Forelimb muscle (tissue), 1 donor: ENCODE measurements at places on chromosomes 3 and 15.

DNA sequence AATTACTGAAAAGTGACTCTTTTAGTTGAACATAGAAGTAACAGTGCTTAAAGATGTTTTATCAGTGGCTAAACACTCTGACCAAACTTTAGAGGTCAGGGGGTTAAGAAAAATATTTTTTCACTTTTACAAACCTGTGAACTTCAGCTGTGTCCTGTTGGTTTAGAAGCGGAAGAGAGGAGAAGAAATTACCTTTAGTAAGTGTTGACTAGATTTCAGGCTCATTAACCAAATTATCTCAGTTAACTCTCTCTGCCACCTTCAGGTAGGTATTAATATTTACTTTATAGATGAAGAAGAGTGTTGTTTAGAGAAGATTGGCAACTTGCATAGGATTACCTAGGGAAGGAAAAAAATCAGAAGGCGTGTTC, 151.9 kb upstream of the CMC1 start:
- DNase-seq = no peak

- DNase-seq = peak; percentile 34
These were observed 181.9 kb upstream of the KBTBD8 start for GRCh38 chr3:66816090-66816761.

DNA sequence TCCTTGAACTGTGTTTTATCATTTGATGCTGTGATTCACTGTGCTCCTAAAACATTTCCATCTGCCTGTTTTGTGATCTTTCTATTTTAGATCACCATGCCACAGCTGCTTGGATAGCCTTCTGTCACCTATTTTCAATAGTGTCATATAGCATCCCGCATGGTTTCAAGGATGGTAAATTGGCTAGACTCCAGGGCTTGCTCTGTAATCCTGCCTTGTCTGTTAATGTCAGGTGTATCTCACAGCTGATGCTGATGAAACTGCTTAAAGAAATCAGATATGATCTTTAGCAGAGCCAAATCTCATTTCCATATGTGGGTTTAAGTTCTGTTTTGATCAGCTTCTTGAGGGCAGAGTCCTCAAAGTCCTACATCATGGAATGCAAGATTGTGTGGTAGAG, 182.2 kb downstream of the UBE2E2 start:
- DNase-seq = no peak

GRCh38 chr3:75237477-75237876, 426.7 kb upstream of the FRG2C start:
- DNase-seq = no peak

GRCh38 chr15:59115047-59115446, 10.1 kb downstream of the CCNB2 start:
- DNase-seq = no peak
